ENCODE measurements at places on chromosomes 16 and 17.

DNA sequence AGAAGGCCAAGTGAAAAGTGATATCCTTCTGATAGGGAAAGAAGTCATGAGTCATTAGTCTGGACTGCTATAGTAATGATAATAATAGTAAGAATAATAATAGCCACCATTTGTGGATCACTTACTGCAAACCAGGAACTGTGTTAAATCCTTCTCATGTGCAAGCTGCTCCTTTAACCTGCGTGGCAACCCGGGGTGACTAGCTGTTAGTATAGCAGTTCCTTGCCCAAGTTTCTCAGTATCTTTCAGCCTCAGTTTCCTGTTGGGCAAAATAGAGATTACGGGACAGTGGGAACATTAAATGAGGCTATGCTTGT is 129.5 kb downstream of the CDH13 start:
- DNase-seq: no peak

GRCh38 chr16:89484041-89484501 is 6.3 kb downstream of the ANKRD11 start:
- DNase-seq: no peak

DNA sequence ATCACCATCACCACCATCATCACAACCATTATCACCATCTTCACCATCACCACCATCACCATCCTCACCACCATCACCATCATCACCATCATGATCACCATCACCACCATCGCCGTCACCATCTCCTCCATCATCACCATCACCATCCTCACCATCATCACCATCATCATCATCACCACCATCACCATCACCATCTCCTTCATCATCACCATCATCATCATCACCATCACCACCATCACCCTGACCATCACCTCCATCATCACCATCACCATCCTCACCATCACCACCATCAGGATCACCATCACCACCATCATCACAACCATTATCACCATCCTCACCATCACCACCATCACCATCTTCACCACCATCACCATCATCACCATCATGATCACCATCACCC is 14.1 kb downstream of the SCNN1B start:
- no peak for DNase-seq

DNA sequence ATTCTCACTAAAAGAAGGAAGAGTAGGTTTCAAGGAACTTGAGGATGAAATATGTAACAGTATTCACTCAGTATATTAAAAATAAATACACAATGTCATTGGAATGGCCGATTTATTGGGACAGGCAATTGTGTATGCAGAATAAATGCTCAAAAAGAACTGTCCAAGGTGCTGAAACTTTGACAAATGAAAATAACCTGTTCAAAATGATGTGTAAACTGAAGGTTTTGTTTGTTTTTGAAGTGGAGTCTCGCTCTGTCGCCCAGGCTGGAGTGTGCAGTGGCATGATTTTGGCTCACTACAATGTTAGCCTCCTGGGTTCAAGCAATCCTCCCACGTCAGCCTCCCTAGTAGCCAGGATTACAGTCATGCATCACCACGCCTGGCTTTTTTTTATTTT is 318.7 kb upstream of the RBFOX1 start:
- no peak for DNase-seq

DNA sequence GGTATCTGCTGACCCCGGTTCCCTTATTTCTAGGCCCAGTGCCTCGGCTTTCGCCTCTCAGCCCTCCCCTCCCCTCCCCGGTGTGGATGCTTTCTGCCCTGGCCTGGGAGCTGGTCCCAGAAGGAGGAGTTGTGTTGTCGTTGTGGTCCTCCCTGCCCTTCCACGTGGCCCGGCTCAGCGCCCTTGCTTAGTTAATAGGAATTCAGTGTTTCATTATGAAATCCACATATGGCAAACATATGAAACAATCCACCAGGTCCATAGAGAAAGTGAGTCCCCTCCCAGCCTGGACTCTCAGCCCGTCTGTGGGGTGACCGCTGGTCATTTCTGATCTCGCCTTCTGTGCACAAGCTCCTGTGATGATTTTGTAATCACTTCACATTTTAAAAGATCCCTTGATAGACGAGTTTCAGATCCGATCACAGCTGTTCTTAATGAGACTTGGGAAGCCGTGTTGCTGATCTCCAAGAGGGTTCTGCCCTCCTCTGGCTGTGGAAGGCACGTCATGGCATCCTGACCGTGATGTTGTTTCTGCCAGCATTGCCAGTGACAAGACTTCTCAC is 112.1 kb downstream of the BANP start:
- peak; percentile 90 for DNase-seq

DNA sequence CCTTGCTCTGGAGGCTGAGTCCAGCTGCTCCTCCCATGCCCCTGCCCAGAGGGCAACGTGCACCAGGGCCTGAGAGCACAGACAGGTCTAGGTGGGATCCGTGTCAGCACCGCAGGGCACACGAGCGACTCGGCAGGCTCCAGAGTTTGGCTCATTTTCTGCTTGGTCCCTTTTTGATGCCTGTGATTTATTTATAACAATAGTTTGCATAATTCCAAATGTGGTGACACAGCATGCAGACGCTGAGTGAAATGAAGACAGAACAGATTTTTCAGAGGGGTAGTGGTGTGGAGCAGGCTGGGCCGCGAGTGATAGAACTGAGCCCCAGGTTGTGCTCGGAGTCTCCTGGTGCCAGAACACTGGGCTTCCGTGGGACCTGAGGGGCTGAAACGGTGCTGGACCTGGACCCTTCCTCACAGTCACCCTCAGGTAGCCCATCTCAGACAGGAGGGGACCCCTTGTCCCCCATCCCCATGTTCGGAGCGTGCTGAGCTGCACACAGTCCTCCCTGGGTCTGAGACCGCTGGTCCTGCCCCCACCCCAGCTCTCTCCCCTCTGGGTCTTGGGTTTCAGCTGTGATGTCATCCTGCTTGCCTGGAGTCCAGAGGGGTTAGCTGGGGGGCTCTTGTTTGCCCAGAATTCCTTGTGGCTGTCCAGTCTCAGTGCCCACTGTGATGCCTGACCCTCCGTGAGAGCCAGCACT is 95.9 kb downstream of the METRNL start:
- DNase-seq: no peak

- no peak for DNase-seq
Observed at GRCh38 chr17:50806141-50806643, 29.2 kb upstream of the WFIKKN2 start.

- DNase-seq: no peak
Observed at GRCh38 chr17:59800530-59800942, 92.2 kb downstream of the TUBD1 start.

DNA sequence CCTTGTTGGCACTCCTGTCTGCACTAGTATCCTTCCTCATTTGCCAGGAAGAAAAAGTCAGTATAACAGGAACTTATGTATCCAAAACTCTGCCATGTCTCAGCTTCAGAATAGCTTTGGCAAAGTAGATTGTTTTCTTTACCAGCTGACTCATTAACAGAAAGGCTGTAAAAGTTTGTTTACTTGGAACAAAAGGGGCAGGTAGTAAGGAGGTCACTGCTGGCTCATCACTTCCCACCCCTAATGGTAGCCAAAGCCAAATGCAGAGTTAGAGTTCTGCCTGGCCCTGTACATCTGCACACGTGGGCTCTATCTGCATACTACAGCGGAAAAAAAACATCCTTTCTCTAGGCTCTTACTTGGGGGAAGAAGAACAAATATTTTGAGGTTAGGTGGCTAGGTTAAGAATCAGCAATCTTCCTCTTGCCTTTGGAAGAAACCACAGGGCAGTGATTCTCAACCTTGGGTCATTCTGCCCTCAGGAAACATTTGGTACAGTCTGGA is 90.9 kb upstream of the BCAR1 start:
- DNase-seq: peak; percentile 51

DNA sequence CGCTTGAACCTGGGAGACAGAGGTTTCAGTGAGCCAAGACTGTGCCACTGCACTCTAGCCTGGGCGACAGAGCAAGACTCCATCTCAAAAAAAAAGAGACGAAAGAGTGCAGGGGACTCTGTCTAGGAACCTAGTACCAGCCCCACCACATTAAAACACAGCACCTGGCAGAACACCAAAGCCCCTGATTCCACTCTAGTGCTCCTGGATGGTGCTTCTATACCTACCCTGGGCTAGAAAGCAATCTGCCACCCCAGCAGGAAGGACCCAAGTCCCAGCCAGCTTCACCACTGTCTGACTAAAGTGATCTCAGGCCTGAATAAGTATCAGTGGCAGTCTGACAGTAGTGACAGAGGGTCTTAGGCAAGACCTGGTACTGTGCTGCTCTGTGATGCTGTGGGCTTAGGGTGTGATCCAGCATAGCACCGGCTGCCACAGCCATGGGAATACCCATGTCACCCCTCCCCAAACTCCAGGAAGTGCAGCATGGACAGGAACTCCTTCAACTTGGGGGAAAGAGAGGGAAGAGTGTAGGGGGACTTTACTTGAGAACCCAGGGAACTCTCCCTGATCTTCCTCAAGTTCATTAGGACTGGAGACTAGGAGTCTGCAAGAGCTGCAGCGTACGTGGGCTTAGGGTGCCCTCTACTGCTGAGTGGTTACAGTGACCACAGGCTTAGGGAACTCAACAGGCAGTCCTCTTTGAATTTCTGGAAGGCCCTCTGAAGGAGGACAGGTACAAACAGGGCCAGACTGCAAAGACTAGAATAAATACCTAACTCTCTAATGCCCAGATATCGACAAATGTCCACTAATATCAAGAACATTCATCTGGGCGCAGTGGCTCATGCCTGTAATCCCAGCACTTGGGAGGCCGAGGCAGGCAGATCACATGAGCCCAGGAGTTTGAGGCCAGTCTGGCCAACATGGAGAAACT is 30.0 kb upstream of the RNF43 start:
- peak; percentile 29 for DNase-seq

DNA sequence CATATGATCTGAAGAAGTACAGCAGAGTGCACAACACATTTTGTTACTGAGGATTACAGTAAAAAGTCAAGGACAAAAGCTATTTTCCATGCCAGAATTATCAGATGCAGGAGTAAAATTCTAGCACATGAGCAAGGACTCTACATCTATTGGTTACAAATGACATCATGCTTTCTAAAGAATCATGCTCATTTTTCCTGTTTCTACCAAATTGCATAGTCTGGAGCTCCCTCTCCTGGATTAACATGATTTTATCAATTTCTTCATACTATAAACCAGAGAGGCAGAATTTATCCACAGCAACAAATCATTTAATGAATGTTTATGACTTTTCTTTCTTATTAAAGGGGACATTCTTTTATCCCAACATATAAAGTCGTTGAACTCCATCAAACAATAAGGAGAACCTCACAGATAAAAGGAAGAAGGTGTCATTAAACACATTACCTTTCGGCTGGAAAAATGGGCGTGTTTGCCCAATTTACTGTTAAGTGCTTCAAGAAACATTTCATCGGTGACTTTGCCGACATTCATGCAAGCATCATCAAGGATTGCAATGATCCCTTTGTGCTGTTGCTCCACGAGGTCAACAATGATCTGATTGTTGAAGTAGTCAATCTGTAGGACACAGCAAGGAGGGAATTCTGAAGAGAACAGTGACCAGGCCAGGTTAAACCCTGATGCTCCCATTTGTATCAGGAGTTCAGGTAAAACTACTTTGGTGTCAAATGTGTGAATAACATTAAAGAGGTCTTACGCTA is 121.7 kb downstream of the MYO1D start:
- DNase-seq: no peak

DNA sequence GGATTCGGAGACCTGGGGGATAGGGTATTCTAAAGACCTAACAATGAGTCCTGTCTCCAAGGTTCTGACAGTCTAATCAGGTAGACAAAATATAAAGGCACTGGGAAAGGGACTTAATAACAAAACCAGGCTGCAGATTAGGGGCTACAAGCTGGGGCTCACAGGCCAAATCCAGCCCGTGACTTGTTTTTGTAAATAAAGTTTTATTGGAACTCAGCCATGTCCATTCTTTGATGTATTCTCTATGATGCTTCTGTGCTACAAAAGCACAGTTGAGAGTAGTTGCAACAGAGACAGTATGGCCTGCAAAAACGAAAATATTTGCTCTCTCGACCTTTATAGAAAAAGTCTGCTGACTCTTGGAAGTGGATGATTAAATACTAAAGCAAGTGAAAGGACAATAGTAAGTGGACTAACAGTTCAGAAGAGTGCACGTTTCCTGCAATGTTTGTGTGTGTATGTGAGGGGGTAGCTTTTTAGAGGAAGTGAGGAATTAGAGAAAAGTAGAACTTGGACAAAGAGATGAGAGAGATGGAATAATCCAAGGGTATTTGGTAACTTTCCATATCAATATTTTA is 115.4 kb upstream of the ZFHX3 start:
- no peak for DNase-seq

DNA sequence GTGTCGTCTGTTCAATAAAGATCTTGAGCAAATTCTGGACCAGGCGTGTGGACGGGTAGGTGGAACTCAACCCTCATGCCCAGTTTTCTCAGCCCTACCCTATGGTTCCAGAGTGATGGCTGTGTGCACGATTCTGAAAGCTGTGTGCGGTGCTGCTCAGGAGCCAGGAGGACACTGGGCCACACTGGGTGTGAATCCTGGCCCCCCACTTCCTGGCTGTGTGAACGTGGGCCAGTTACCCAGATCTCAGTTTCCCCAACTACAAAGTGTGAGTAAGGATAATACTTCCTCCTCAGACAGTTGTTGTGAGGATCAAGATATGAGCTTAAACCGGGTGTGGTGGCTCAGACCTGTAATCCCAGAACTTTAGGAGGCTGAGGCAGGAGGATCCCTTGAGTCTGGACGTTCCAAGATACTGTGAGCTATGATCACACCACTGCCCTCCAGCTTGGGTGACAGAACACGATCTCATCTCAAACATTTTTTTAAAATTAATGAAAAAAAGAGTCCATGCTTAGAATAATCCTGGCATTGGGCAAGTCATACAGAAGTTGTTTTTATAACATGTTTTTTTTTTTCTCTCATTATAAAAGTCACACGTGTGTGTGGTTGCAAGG is 14.7 kb upstream of the MPRIP start:
- DNase-seq: no peak

DNA sequence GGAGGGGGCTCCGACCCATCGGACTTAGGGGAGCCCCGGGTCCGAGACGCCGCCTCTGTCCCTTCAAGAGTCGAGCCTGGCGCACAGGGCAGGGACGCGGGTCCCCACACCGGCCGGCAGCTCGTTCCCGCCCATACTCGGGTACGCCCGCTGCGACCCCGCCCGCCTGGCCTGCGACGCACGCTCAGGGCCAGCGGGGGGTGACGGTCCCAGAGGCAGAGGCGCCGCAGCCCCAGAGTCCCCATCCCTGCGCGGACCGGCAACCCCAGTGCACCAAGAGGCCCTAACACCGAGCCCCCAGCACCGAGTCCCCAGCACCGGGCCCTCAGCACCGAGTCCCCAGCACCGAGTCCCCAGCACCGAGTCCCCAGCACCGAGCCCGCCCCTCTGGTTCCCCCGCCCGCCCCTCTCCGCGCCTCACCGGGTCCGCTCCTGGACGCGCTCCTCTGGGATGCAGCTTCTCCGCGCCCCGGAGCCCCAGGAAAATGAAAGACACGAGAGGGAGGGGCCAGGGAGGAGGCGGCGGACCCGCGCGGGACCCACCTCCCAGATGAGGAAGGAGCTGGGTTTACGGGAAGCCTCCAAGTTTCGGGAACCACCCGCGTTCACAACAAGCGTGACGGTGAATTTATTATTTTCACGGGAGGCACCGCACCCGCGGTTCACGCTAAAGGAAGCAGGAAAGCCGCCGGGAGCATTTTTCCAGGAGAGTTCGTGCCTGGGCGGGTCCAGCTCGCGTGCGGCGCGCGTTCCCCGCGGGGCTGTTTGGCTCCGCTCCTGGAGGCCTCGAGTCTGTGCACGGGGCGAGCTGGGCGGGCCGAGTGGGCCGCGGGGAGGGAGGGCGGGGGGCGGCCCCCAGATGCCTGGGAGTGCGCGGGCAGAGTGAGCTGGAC is at the start of gene SECTM1:
TSS of gene SECTM1 (minus strand) at position 488 of the 893 bp plus-strand sequence. CDS start 6,526 bp downstream, outside the sequence.
- no peak for DNase-seq

- no peak for DNase-seq
Observed at GRCh38 chr17:13590441-13590840, 11.3 kb downstream of the HS3ST3A1 start.

Data from GM04503 (cell line).